Upper lobe of right lung (tissue), 1 donor: ENCODE measurements at places on chromosomes 13 and 19. TPM values are rescaled to one million over a fixed set of nuclear protein-coding genes. Genes with fewer than 3 reads are reported as not detected.

The FXYD1 gene
- 67.6 TPM for total RNA-seq

The LAIR1 gene
- 87.8 TPM for total RNA-seq

The RFXANK gene
- total RNA-seq, result 66.8 TPM

The RFXAP gene
- 5.3 TPM for total RNA-seq

The TMEM38A gene
- 5.1 TPM for total RNA-seq

The KLF1 gene
- total RNA-seq, result not detected

The ZNF14 gene
- 6.4 TPM for total RNA-seq

The IGSF23 gene
- not detected for total RNA-seq

The SUPT5H gene
- 98.4 TPM for total RNA-seq

The ATP12A gene
- not detected for total RNA-seq

The PALM gene
- 56.9 TPM for total RNA-seq

The ZNF491 gene
- 1.9 TPM for total RNA-seq

The IL4I1 gene
- 1.8 TPM for total RNA-seq

- H3K4me3 ChIP-seq, result no peak overlapping the region
- peaks cover 33% of the 10 kb centered on the region for H3K27me3 ChIP-seq
- no peak for DNase-seq
- H3K36me3 ChIP-seq, result no peaks in the 10 kb centered on the region
These were observed 9.1 kb upstream of the POP4 start for GRCh38 chr19:29596885-29597525.

DNA sequence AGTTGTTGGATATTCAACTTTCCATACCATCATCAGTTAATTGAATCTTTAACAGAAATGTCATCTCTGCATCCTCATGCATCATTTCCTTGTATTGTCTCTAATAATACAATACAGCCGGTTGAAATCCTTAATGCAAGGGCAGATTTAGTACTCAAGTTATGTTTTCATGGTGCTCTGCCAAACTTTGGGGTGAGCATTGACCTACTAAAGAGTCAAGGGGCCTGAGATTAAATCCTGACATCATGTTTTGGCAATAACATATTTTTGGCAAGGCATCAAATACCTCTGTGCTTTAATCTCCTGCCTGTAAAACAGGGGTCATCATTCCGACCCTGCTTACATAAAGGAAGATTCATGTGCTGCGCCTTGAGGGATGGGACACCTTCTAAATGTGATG is 42.7 kb upstream of the ABCC4 start:
- no peak overlapping the region for H3K4me3 ChIP-seq
- H3K36me3 ChIP-seq, result no peaks in the 10 kb centered on the region
- no peak for DNase-seq

DNA sequence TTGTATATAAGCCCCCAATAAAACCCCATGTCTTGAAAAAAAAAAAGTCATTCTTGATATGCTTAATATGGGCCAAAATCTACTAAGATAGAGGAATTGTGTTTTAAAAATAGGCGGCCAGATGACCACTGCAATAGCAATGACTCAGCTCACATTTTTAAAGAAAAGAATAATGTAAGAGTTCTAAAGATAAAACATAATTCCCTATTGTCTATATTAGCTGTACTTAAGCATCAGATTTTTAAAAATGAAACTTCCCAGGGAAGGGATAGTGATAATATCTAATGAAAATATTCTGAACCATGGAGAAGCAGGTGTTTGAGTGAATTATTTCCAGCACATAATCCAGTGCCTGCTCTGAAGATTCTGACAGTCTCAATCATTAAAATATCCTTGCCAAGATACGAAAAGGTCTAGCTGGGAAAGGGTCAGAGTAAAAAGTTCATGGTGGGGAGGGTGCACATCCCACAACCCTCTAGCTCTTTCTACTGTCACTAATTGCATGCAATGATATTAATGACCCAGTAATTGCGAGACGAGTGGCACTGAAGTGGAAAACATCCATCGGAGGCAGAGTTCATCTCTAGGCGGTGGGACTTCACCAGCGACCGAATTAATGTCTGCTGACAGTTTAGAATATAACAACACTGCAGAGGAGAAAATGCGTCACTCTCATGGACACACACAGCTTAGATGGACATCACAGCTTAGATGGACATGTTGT is 31.6 kb downstream of the EFNB2 start:
- H3K4me1 ChIP-seq, result peaks cover 12% of the 10 kb centered on the region
- no peak overlapping the region for H3K27ac ChIP-seq
- no peak for DNase-seq
- H3K36me3 ChIP-seq, result no peaks in the 10 kb centered on the region

- H3K4me1 ChIP-seq, result peaks cover 7% of the 10 kb centered on the region
- no peaks in the 10 kb centered on the region for H3K27me3 ChIP-seq
- H3K27ac ChIP-seq, result no peak overlapping the region
- H3K4me3 ChIP-seq, result no peak overlapping the region
These were observed 7.5 kb upstream of the PLA2G4C start for GRCh38 chr19:48118131-48118517.

DNA sequence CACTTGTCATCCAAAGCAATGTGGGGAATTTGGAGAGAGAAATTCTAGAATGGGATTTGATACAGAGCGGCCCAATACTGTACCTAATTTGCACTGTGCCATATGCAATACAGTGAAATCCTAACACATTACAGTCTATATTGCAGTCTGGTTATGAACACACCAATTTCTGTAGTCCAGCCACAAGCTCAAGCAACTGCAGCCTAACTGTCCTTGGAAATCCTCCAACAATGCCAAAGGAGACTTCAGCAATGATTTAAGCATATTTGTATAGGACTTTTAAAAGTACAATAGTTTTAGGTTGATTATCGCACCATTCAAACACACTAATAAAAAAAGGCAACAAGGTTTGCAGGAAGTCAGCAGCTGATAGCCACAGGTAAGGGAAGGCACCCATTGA is 17.3 kb downstream of the DIAPH3 start:
- no peak overlapping the region for H3K4me3 ChIP-seq
- no peak for DNase-seq
- no peaks in the 10 kb centered on the region for H3K27me3 ChIP-seq
- no peaks in the 10 kb centered on the region for H3K36me3 ChIP-seq
- H3K27ac ChIP-seq, result no peak overlapping the region

- no peaks in the 10 kb centered on the region for H3K4me1 ChIP-seq
- H3K27ac ChIP-seq, result no peak overlapping the region
- no peak for DNase-seq
- no peak overlapping the region for H3K4me3 ChIP-seq
These were observed 121.6 kb downstream of the COG6 start for GRCh38 chr13:39777021-39777420.

- no peaks in the 10 kb centered on the region for H3K4me1 ChIP-seq
- no peak for DNase-seq
- H3K27me3 ChIP-seq, result no peaks in the 10 kb centered on the region
- H3K4me3 ChIP-seq, result no peak overlapping the region
- H3K27ac ChIP-seq, result no peak overlapping the region
- no peaks in the 10 kb centered on the region for H3K36me3 ChIP-seq
These were observed 34.2 kb downstream of the TDRD3 start for GRCh38 chr13:60431108-60431700.

DNA sequence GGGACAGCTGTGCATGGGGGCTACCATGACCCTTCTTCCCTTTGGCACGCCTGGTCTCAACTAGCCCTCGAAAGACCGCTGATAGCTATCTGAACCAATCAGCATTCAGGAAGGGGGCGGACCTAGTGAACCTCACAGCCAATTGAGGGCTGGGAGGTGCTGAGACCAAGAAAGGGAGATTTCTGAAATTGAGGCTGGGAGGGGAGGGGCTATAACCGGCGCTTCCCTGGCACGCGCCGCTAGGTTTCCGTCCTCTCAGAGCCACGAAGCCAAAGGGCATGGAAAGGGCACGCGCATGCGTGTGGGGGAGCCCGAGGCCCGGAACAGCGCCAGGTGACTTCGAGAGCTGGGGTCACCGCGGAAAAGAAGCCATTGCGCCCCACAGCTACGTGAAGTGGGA is 4.2 kb upstream of the PAFAH1B3 start:
- peaks cover 8% of the 10 kb centered on the region for H3K27me3 ChIP-seq
- H3K4me1 ChIP-seq, result no peaks in the 10 kb centered on the region
- DNase-seq, result no peak
- H3K27ac ChIP-seq, result no peak overlapping the region

DNA sequence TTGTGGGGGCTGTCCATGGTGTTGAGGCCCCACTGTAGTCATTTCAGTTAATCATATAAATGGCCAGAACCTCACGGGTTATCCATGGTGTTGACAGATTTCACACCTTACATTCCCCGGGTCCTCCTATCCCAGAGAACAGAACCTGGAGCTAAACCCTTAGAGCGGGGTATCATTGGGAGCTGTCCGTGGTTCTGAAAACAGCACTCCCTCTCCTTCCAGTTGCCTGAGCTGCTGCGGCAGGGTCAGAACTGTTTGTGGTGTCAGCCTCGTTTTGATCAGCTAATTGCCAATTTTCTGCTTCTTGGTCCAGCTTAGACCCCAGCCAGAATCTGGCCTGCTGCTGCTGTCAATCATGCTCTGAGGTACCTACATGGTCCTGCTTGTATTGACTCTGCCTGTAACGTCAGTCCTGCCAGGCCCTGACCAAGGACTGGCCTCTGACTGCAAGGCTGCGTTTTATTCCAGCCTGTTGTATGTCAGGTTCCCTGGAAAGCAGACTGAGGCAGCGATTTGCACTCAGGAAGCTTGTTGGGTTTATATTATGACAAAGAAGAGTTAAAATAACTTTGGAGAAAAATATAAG is 55.8 kb upstream of the KCTD15 start:
- no peaks in the 10 kb centered on the region for H3K36me3 ChIP-seq
- no peaks in the 10 kb centered on the region for H3K27me3 ChIP-seq
- H3K27ac ChIP-seq, result no peak overlapping the region
- no peaks in the 10 kb centered on the region for H3K4me1 ChIP-seq

DNA sequence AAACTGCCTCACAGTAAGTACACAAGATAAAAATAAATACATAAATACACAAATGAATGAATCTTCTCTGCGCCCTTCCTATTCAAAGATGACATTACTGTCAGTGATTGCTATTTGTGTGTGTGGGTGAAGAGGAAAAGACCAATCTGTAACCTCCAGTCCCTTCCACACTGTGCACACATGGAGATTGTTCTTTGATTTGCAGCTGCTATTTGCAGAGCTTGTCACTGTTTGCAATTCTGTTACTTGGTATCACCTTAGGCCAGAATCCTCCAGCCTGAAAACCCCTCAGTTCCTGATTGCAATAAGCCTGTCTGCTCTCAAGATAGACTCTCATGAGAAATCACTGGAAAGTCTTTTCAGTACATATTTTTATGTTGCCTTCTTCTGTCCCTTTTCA is 1314.9 kb downstream of the PCDH9 start:
- no peaks in the 10 kb centered on the region for H3K4me1 ChIP-seq
- DNase-seq, result no peak
- H3K27me3 ChIP-seq, result no peaks in the 10 kb centered on the region
- H3K4me3 ChIP-seq, result no peak overlapping the region
- no peak overlapping the region for H3K27ac ChIP-seq

- H3K4me1 ChIP-seq, result peaks cover 60% of the 10 kb centered on the region
- DNase-seq, result no peak
- H3K4me3 ChIP-seq, result peak overlapping the region; percentile 39
- H3K27ac ChIP-seq, result peak overlapping the region; percentile 96
- no peaks in the 10 kb centered on the region for H3K27me3 ChIP-seq
These were observed 574 bp upstream of the GPX4 start for GRCh38 chr19:1103132-1103707.

DNA sequence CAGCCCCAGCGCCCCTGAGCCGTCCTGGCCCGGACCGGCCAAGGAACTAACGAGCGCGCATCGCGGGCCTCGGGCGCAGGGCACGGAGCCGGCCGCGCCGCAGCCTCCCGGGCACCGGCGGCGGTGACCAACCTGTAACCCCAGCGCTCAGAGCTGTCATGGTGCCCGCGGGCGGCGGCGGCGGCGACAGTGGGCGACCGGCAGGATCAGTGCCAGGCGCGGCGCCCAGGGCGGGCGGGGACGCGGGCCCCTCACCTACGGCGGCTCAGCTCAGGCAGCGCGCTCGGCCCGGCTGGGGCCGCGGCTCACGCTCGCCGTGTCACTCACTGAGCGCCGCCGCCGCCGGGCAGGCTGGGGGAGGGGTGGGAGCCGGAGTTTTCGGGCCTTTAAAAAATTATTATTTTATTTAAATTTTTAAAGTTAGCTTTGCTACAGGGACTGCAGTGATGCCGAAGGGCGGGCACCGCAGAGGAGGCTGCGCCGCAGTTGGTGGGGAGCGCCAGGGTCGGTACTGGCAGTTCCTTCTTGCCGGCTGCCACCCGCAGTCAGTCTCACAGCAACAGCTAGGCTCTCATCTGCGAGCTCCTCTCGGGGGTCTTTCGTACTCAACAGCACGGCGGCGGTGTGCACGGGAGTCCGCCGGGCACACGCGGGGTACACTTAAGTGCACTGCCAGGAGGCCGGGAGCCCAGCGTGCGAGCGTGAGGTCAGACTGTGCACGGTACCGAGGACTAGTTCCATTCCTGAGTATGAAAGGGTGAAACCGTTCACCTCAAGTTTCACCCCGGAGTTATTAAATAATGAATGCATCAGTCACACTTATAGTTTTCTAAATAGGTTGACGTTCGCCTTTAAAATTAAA is at the start of gene NALCN:
Gene NALCN (minus strand): TSS at position 328 of the 862 bp plus-strand sequence. CDS start 17,382 bp downstream, outside the sequence.
- H3K4me1 ChIP-seq, result no peaks in the 10 kb centered on the region
- H3K4me3 ChIP-seq, result peak within 1 kb of the TSS; percentile 52
- H3K36me3 ChIP-seq, result no peaks in the 10 kb centered on the region
- H3K27me3 ChIP-seq, result peaks cover 25% of the 10 kb centered on the region
- no peak within 1 kb of the TSS for H3K27ac ChIP-seq

GRCh38 chr13:46377554-46377953 is 9.5 kb downstream of the RUBCNL start:
- DNase-seq, result no peak
- H3K36me3 ChIP-seq, result no peaks in the 10 kb centered on the region
- H3K27ac ChIP-seq, result no peak overlapping the region
- no peak overlapping the region for H3K4me3 ChIP-seq
- no peaks in the 10 kb centered on the region for H3K4me1 ChIP-seq

DNA sequence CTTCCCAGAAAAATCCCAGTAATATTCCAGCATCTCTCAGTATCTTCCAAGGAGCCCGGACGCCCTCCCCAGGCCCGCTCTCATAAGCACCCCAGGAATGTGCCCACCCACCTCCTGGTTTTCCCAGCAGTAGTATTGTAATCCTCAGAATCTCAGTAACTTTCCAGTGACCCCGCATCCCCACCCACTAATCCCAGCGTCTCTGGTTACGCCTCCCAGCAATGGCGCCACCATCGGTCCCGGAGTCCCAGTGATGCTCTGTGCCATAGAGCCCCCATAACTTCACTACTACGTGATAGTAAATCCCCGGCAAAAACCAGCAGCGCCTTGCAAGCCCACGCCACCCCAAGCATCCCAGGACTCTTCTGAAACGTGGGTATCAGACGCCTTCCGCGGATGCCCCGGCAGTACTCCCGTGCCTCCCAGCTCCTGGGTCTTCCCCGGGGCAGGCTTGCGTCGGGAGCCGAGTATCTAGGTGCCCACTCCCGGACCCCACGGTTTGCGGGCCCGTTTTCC is 928 bp upstream of the PNPLA6 start:
- DNase-seq, result no peak
- peaks cover 11% of the 10 kb centered on the region for H3K4me1 ChIP-seq
- no peaks in the 10 kb centered on the region for H3K27me3 ChIP-seq

- H3K36me3 ChIP-seq, result peaks cover 60% of the 10 kb centered on the region
- no peak for DNase-seq
- H3K27ac ChIP-seq, result no peak overlapping the region
- no peak overlapping the region for H3K4me3 ChIP-seq
These were observed 5.9 kb downstream of the RAB8A start for GRCh38 chr19:16117594-16118033.
